Right forelimb (tissue), 1 donor: ENCODE measurements at places on chromosomes 1 and 21.
A peak's percentile ranks its signal among the peaks of the same experiment; 100 is the strongest.

GRCh38 chr1:23825762-23826522, 713 bp upstream of the HMGCL start:
- no peak for DNase-seq

DNA sequence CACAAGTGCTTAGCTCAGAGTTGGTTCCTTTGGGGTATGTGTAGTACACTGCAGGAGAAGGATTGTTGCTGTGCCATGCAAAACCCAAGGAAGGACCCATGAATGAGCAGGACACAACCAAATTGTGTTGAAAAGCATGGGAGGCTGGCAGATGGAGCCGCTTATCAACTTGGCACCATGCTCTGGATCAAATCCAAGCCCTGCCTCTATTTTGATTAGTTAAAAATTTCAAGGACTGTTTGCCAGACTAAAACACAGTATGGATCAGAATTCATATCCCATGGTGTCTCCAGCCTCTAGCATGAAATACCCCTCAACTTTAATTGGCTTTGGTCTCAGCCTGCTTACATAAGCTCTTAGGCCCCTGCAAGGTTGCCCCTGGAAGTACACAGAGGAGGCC, 27.8 kb downstream of the CCDC185 start:
- DNase-seq, result no peak

GRCh38 chr1:47409311-47410067, 6.6 kb upstream of the FOXE3 start:
- DNase-seq, result no peak

DNA sequence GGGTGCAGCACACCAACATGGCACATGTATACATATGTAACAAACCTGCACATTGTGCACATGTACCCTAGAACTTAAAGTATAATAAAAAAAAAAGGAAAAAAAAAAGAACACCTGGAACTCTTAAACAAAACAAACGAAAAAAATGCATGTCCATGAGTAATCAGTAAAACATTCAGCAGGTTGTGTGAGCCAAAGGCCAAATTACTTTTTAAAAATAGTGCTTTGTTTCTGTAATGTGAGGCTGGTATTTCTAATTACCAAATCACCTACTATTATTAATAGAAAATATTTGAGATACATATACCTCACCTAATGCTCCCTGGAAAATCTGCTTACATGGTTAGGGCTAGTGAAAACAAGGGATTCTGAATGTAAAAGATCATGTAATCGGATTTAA, 294.4 kb upstream of the NR5A2 start:
- no peak for DNase-seq

DNA sequence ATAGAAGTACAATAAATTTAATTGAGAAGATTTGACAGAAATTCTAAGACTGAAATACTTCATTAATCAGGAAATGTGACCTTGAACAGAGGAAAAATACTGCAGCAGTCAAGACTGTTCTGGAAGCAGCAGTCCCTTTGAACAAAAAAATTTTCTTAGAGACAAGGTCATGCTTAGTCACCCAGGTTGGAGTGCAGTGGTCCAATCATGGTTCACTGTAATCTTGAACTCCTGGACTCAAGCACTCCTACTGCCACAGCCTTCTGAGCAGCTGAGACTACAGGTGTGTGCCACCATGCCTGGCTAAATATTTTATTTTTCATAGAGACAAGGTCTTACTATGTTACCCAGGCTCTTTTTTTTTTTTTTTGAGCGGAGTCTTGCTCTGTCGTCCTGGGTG, 1.9 kb upstream of the CCDC30 start:
- DNase-seq, result no peak

DNA sequence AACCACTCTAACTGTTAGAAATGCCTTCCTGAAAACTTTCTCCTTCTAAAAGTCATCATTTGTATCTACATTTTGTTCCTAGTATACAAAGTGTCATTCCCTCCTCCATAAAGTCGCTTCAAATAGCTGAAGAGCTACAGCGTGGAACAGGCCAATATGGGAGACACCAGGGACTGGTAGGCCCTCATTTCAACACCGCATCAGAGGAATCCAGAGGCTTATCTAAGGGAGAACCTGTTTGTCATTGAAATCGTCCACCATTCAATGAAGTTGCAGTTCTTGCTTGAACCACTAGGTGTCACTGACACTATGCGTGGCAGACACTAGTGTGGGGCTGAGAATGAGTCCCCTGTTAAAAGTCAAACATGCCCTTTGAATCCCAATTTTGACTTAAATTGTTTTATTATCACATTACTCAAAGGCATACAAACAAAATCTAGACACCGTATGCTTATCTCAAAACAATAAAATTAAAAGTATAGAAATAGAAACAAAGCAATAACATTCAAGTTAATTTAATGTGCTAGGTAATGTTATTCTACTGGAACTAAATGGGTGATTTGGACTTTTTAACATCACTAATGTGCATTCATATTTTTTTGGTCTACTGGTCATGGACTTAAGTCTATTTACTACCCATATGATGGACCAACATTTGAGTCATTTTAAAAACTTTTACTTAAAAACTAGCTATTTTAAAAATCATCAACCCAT, 182.3 kb downstream of the FCRL5 start:
- peak; percentile 61 for DNase-seq

DNA sequence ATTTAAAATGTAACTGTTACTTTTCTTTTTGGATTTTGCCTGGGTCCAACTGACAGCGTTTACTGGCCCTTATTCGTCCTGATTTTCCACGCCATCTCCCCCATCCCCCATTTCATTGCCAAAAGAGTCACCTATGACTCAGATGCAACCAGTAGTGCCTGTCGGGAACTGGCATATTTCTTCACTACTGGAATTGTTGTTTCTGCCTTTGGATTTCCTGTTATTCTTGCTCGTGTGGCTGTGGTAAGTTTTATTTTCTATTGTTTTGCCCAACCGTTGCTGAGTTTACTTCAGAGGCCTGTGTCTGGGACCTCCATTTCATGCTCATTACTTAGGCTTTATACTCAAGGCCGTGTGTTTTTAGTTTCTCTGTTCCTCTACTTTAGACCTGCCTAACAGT, 9.3 kb downstream of the LEPR start:
- DNase-seq, result no peak

DNA sequence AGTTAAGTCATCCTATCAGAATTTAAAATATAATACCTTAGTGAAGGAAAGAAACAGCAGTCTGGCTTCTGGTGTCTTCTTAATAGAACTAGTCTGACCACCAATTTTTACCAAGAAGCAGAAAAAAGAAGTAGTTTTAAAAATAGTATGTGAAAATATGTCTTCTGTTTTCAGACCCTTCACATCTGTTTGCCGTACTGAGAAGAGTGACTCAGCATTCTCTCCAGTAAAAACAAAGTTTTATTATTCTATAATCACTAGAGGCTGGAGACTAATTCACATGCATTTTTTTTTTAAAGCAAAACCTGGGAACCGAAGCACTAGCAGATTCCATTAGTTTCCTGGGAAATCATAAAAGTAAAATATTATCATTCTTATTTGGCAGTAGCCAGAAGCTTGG, 163.8 kb downstream of the COL24A1 start:
- no peak for DNase-seq

DNA sequence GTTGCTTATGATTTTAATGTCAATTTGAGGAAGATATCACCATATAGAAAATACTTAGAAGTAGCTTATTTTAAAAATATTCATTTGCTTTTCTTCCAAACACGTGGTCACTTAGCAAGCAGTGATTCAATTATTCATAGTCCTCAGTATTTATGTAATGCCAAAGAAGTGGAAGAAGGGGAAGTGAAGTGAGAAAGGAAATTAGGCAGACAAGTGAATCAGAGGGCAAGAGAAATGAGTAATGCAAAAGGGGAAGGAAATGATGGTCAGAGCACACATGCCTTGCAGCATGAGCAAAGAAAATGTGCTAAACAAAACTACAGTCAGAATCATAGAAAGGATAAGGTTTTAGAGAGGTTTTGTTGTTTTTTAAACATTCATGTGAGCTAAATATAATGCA, 31.8 kb downstream of the SDCCAG8 start:
- no peak for DNase-seq

GRCh38 chr1:34316773-34317172, 140.1 kb downstream of the C1orf94 start:
- DNase-seq, result no peak

DNA sequence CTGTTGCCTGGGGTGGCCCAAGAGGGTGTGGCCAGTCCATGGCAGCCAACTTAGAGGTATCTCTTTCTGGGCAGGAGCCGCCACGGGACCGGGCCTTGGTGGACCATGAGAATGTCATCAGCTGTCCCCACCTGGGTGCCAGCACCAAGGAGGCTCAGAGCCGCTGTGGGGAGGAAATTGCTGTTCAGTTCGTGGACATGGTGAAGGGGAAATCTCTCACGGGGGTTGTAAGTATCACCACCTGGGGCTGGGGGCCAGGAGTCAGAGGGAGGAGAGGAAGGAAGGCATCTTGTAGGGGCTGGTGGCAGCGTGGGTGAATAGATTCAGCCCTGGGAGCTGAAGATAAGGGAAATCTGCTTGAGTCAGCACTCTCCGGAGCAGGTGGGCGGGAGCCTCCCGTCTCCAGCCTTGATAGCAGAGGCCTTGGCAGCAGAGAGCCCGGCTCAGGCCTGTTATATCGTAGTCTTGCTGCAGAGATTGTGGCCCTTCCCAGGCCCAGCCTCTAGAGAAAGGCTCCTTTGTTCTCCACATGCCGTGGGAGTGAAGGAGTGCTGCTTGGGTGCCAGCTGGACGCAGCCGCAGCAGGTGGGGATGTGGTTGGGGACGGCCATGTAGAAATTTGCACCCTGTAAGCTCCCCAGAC, 25.4 kb downstream of the PHGDH start:
- DNase-seq, result no peak

GRCh38 chr1:7458946-7459345, 312.1 kb upstream of the VAMP3 start:
- no peak for DNase-seq

GRCh38 chr1:105664495-105664894, 1392.0 kb upstream of the PRMT6 start:
- no peak for DNase-seq

DNA sequence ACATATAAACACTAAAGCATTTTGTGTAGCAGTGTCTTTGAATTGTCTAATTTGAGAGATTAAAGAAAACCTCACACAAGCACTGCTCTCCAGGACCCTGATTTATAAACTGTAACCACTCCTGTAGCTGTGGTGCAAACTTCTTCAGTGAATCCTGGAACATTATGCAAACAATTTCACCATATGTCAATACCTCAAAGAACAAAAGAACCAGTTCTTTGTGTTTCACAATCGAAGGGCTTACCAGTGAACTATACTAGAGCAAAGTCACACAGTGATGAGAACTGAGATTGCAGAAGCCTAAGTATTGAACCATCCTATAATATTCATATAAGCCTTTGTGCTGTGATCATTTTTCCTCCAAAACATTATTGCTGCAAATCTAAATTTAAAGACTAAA, 21.5 kb downstream of the DPH5 start:
- DNase-seq, result no peak

DNA sequence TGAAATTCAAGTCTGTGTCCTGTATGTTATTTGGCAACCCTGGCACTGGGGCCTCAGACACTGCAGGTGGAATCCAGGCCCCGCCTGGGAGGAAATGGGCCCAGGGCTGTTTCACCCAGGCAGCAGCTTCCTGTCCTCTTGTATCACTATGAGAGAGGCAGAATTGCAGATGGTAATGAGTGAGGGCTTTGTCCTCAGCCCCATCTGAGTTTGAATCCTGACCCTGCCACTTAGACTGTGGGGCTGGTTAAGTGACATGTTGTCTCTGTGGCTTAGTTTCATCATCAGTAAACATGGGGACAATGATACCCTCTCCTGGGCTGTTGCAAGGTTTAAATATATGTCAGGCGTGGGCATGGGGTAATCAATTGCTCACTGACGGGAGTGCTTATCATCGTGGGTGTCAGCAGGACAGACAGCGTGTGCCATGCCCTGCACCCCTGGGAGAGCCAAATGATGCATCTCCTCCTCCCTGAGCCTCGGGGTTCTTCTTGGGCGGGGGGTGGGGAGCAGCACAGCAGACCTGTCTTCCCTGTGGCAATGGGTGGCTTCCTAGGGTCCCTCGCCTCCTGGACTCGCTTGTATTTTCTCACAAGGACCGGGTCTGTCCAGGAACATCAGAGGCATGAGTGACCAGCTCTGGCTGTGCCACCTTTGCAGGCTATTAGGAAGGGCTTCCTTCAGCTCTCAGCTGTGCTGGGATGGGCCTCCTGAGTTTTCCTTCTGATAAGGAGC, 42.1 kb downstream of the ARHGEF10L start:
- no peak for DNase-seq

DNA sequence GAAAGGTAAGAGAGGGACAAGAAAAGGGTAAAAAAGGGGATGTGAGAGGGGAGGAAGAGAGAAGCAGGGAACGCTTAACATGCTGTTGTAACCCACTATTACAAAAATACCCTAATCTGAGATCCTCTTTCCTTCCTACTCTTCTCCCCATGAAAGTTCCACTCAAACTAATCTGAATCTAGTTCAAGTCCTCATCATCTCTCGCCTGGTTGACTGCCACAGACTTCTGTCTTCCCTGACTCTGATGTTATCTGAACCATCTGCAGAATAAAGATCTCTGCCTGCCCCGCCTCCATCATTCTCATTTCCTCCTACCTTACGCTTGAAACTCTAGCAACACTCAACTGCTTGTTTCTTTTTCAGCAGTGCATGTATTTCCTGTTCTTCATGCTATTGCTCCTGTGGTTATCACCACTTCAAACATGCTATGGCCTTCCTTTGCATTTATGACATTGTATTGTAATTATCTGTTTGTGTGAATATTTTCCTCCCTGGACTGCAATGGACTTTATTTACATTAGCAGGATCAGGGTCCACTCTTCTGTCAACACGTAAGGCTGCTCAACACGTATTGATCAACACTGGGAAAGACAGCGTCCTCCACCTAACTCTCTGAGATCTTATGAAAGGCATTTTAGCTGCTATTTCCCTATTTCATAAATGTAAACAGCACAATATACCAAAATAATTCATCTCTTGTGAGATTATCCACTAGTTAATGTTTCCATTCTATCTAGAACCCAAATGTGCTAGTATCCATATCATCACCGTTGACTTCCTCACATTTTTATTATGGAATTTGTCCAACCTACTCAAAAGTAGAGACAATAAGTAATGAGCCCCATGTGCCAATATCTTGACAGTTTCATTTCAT, 215.5 kb upstream of the USP25 start:
- DNase-seq, result no peak

GRCh38 chr1:30378991-30379581, 344.3 kb downstream of the MATN1 start:
- peak; percentile 65 for DNase-seq

- peak; percentile 1 for DNase-seq
These were observed 486 bp upstream of the GJB3 start for GRCh38 chr1:34780528-34780927.

- no peak for DNase-seq
These were observed 282.4 kb upstream of the SGIP1 start for GRCh38 chr1:66251546-66251945.

- DNase-seq, result no peak
These were observed 313.1 kb downstream of the PTBP2 start for GRCh38 chr1:97034651-97035050.

DNA sequence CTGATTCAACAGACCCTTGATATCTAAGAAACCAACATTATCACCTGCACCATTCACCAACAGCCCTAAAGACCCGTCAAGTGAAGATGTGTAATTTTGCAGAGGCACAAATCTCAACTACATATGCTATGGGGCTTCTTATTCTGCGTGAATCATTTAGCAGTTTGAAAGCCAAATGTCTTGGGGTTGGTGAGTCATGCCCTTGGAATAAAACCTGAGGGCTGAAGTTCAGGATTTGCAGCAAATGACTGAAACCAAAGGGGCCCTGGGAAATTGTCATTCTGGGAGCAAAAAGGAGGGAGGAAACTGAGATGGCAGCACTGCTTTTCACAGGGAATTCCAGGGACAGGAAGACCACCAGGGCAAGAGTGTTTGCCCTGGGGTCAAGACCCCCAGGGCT, 79.2 kb upstream of the TNR start:
- no peak for DNase-seq
